Left cardiac atrium (tissue), 4 donors: ENCODE measurements at places on chromosomes 11 and 22.
A peak's percentile ranks its signal among the peaks of the same experiment; 100 is the strongest.

GRCh38 chr11:81602508-81602907 is 1131.2 kb downstream of the FAM181B start:
- no peak for DNase-seq

DNA sequence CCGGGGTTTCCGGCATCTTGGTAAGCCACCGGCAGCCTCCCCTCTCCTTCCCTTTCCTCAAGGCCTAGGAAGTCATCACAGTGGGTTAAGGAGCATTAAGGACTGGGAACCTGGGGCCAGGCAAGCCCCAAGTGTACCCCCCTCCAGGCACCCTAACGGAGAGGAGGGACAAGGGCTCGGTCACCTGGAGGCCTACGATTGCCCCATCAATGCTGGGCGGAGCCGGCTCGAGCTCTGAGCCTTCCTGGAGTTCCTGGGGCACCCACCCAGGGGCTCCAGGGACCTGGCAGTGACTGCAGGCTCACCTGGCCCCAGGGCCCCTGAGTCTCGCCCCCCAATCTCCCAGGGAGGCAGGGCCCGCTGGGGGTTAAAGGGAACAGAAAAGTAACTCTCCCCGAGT is 34.5 kb upstream of the EIF3D start:
- no peak for DNase-seq

GRCh38 chr22:38129021-38129420 is 18.5 kb upstream of the BAIAP2L2 start:
- DNase-seq: no peak

GRCh38 chr22:39215070-39215396 is 29.7 kb downstream of the PDGFB start:
- no peak for DNase-seq

DNA sequence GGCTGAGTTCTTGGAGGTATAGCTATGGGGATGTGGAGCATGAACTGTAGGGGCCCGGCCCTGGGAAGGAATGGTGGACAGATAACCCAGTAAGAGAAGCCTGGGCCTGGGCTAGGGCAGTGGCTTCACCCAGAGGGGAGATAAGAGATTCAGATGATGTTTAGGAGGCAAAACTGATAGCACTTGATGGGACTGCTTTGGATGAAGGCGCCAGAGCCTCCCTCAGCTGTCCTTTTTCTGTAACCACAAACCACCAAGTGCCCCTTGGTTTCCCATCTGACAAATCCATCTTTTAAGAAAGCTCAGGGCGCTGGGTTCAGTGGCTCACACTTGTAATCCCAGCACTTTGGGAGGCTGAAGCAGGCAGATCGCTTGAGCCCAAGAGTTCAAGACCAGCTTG is 23.4 kb downstream of the RELT start:
- DNase-seq: no peak

DNA sequence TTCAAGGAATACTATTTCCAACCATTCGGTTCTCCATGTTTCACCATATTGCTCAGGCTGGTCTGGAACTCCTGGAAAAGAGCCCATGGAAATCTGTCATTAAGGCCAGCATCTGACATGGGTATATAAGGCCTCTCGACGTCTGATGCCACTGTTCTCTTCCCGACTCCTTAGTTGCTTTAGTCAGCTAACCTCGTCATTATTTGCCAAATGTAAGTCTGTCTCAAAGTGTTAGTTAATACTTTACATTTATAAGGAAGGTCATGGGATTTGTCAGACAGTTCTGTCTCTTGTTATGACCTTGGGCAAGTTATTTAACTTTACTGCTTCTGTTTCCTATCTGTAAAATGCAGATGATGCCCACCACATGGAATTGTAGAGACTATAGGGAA is 1.6 kb downstream of the MRPL48 start:
- no peak for DNase-seq

- no peak for DNase-seq
Measured at GRCh38 chr22:45629469-45630089, 42.1 kb upstream of the ATXN10 start.

DNA sequence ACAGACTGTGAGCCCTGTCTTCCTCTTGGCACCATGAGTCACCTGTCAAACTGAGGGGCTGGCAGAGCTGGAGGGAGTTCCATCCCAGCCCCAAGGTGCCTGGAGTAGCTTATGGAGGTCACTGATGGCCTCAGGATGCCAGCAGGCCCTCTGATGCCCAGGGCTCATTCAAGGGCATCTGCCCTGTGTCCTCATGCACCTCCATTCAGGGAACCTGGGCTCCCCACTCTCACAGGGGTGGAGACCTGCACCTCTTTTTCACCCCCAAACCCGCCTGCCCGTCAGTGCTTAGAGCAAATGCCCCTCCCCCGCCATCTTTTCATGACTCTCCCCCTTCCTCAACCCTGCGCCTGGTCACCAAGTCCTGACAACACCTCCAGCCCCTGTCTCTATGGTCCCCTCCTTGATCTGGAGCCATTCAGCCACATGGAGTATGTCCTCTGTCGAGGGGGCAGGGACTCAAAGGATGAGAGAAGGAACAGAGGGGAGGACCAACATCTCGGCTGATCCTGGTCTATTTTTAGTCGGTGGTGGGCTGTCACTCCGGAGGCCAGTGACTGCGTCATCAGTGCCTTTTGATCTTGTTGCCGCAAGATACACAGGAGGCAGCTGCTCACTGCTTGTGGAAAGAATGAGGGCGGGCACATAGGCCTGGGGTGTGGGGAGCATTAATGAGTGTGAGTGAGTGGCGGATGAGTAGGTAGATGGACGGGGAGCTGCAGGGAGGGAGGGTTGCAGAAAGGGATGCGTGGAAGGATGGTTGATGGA is 72.2 kb downstream of the CDKN1C start:
- no peak for DNase-seq

- DNase-seq: no peak
Measured at GRCh38 chr11:95299078-95299679, 68.2 kb upstream of the SESN3 start.

- no peak for DNase-seq
Measured at GRCh38 chr11:121551463-121551862, 98.7 kb upstream of the SORL1-AS1 start.

- no peak for DNase-seq
Measured at GRCh38 chr11:113664069-113664980, 41.8 kb downstream of the TMPRSS5 start.

DNA sequence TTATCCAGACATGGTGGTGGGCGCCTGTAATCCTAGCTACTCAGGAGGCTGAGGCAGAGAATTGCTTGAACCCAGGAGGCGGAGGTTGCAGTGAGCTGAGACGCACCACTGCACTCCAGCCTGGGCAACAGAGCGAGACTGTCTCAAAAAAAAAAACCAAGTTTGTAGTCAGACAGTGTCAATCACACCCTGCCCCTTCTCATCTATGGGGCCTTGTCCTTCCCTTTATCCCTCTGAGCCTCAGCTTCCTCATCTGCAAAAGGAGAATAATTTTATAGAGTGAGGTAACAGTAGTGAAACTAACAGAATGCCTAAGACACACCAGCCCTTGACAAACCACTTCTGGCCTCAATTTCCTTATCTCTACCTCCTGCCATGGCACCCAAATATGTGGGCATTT is 10.7 kb downstream of the BCL9L start:
- DNase-seq: no peak

DNA sequence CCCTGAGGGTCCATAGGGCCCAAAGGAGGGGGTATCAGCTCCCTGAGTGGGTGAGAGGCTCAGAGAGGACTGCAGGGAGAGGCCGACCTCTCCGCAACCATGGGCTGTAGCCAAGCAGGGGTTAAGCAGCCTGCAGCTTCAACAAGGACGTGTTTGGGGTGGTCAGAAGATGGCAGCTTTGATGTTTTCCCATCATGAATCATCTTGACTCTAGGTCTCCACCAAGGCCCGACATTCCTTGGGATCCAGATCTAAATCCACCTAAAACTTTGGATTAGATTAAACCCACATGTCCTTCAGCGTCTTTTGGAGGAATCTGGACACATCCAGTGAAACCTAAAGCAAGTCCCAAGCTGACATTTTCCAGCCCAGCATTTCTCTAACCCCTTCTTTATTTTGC is 19.8 kb downstream of the FBLN1 start:
- no peak for DNase-seq

- no peak for DNase-seq
Measured at GRCh38 chr11:114883472-114883871, 205.1 kb downstream of the NXPE2 start.

DNA sequence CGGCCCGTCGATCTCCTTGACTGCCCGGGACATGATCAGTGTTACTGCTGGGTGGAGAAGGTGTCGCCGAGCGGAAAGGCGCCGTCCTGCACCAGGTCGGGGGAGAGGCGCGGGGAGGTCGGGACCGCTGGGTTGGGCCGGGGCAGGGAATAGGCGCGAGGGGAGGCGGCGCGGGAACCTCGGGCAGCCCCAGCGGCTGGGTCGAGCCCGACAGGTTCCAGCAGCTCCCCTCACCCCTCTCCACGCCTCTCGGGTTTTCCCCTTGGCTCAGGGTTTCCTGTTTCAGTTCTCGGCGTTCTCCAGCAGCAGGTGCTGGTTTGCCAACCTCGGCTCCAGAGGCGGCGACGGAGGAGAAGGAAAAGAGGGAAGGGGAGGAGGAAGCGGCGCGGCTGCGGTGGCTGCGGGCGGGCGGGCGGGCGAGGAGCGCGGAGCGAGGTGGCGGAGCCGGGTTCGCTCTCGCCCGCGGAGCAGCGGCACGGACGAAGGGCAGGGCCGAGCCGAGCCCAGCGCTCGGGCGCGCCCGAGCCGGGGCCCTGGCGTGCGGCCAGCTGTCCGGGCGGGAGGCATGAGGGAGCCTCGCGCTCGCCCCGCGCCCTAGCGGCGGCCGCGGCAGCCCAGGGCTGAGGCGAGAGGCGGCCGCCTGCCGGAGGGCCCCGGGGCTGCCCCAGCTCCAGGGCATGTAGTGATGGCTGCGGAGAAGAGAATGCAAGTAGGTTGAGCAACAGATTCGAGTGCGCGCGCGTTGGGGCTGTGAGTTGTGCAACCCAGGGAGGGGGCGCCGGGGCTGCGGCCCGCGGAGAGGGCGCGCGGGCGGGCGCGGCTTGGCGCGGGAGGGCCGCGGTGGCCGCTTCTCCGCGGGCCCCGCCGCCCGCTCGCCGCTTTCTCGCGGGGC is at the start of gene ZC3H12C:
Gene ZC3H12C (plus strand): TSS at position 878 of the 892 bp plus-strand sequence. CDS start 20 bp downstream, outside the sequence.
- peak; percentile 85 for DNase-seq

- no peak for DNase-seq
Measured at GRCh38 chr11:64128255-64129006, 37.5 kb downstream of the MACROD1 start.

DNA sequence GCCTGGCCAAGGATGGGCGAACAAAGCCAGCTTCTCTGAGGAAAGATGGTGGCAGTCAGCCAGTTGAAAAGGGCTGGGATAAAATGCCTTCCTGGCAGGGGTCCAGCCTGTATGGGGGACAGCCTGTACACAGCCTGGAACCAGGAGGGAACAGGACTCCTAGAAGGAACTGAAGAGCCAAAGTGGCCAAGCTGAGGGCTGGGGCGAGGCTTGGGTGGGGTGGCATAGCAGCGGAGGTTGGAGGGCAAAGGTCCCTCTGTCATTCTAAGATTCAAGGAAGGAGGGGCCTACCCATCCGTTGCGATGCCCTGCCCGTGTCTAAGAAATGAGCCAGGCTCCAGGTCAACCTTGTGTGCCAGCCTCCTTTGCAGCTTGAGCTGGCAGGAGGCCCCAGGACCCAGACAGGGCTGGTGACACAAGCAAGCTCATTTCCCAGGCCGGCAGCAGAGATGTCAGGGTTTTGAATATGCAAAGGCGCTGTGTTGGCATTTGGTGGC is 22.6 kb downstream of the FADD start:
- no peak for DNase-seq

GRCh38 chr11:85821636-85822035 is 10.7 kb upstream of the SYTL2 start:
- no peak for DNase-seq

DNA sequence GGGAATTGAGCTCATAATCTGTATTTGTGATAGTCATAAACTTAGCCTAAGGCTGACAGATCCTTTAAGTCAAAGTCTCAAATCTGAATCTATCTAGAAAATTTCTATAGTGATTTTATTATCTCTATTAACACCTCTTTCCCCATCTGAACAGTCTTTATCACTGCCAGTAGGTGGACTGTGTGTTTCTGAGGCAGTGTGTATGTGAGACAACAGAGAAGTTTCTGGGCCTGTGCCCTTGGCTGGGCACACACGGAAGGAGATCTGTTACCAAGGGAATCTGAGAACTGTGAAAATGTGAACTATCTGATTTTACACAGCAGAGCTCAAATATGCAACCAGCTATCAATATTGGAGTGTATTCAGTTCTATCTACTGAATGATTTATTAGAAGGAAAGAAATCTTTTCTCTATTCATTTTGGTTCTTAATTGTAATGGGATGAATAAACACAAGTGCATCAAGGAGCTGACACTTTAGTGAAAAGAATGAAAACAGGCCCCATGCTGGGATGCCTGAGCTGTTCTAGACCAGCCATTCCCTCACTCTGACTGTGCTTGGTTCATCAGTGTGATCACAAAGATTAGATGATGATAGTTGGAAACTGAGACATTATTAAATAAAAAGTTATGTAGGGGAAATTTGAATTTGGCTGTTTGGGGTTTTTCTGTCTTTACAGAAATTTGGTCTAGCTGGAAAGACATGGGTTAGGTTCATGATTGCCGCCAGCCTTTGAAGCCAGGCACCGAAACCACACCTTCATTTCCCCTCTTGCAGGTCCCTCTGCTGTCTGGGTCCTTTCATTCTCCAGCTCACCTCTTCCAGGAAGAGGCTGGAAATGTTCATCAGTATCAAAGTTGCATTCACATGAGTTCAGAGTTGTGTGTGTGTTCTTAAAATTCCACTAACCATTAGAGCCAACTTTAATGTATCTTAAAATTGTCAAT is 68.1 kb downstream of the LIF start:
- no peak for DNase-seq

- DNase-seq: no peak
Measured at GRCh38 chr11:47750725-47751124, 16.4 kb downstream of the FNBP4 start.

DNA sequence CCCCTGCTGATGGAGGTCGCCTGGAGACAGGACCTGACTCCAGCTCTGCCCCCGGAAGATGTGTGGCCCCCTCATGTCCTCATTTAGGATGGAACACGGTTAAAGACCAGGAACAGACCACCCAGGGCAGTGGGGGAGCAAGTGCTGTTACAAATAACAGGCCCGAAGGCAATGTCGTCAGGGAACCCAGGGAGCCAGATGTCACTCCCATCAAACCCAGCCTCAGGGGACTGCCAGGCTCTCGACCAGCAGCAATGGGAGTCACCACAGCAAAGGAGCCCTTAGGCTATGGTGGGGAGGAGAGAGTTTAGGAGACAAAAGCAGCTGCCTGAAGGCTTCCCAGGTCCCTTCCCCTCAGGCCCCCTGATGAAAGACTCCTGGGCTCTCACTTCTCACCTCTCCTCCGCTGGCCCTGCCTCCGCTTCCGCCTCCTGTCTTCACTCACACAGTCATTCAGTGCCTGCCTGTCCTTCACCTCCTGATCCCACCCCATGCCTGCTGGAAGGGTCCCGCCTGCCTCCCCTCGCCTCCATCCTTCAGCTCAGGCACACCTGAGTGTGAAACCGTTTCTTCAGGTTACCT is 4.4 kb downstream of the RPS19BP1 start:
- no peak for DNase-seq
